ENCODE measurements at places on chromosomes 1 and 21.

DNA sequence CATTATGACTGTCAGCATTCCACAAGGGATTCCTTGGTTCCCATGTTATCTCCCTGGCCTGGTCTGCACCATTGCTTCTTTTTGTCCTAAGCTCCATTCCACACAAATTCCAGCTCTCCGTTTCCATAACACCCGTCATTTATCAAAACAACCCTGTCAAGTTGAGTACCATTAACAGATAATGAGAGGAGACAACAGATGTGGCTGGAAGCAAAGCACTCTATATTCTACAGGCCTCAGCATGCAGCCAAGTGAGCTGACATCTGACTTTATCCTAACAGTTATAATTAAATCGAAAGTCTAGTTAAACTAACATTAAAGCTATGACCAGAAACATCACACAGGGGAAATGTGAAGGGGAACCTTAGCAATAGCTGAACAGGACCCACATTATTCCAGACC lies 110.4 kb downstream of the RERE start:
- DNase-seq, result no peak

- DNase-seq, result peak; percentile 4
Measured at GRCh38 chr1:96918406-96918805, 196.8 kb downstream of the PTBP2 start.

- no peak for DNase-seq
Measured at GRCh38 chr1:244860914-244861610, 3.3 kb downstream of the HNRNPU start.

DNA sequence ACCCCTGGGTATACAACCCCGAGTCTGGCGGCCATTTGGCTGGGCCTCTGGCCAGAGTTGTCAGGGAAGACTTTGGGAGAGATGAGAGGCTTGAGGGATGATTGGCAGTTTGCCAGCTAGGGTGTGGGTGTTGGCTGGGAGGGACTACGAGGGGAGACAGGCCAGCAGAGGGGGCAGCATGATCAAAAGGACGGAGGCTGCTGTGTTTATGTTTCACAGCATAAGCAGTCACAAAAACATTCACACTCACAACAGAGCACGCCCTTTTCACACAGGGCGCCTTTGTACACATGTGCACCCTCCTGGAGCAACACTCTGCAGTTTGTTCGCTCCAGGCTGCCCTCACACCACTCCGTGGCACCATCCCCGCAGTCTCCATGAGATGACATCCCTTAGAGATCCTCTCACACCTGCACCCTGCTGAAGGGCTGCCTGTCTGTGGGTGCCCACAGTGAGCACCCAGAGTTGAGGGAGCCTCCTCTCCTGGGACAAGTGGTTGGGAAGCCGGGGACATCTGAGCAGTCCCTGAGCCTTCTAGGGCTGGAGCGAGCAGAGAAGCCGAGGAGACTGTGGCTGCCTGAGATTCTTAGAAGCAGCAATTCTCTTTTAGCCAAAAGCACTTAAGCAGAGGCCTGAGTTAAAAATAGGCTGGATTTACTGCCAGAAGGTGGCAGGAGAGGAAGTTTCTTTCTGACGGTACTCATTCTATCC lies 15.4 kb downstream of the EFNA3 start:
- DNase-seq, result no peak

GRCh38 chr1:32339363-32339978 lies 3.4 kb upstream of the MARCKSL1 start:
- no peak for DNase-seq

DNA sequence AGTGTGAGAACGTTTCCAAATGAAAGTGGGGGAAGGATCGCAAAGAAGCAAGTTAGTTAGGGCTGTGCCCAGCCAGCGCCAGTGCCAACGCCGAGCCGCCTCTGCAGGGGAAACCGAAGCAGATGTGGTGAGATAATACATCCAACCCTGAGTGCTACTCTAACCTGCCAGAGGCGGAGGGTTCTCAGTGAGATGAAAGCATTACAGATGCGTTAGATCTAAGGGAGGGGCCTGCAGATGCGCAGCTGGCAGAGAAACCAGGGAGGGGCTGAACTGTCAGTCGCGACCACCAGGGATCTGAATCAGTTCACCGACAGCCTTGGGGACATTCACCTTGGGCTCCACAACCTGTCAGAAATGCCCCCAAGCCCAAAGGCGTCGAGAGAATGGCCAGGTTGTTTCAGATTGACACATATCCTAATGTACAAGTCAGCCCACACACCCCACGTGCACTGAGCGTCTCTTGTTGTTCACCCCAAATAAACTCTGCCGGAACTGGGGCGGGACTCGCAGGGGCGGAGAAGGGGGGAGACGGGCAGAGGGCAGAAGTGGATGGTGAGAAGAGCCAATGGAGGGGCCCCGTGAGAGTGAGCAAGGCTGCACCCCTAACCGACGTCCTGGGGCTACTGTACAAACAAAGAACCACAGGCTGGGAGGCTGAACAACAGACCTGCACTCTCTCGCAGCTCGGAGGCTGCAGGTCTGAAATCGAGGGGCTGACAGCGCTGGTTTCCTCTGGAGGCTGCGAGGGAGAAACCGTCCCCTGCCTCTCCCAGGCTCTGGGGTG lies 8.7 kb upstream of the UMODL1 start:
- DNase-seq, result no peak

DNA sequence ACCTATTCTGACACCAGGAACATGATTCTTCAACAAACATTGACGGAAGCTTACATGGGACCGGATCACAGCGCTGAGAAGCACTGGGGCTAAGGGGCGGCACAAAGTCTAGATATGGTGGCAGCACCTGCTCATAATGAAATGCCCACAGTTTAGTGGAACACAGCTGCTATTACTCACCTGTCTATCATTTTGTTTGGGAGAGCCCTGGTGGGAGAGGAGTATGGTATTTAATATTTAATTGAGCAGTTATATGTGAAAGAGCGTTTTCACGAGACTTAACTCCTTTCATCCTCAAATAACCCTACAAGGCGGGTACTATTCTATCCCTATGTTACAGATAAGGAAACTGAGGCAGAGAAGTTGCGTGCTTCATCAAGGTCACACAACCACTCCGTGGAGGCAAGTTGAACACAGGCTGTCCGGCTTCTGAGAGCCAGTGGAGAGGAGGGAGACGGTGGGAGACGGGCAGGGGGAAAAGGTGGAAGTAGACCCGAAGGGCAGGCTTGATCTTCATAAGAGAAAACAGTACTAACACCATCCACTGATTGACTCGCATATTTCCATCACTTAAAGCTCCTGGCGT lies 790 bp upstream of the TSNAX start:
- DNase-seq, result no peak

- DNase-seq, result peak; percentile 70
Measured at GRCh38 chr1:167797015-167797414, 75.2 kb downstream of the MPZL1 start.

All from H54 (cell line).